ENCODE measurements at places on chromosomes 3 and 15.

DNA sequence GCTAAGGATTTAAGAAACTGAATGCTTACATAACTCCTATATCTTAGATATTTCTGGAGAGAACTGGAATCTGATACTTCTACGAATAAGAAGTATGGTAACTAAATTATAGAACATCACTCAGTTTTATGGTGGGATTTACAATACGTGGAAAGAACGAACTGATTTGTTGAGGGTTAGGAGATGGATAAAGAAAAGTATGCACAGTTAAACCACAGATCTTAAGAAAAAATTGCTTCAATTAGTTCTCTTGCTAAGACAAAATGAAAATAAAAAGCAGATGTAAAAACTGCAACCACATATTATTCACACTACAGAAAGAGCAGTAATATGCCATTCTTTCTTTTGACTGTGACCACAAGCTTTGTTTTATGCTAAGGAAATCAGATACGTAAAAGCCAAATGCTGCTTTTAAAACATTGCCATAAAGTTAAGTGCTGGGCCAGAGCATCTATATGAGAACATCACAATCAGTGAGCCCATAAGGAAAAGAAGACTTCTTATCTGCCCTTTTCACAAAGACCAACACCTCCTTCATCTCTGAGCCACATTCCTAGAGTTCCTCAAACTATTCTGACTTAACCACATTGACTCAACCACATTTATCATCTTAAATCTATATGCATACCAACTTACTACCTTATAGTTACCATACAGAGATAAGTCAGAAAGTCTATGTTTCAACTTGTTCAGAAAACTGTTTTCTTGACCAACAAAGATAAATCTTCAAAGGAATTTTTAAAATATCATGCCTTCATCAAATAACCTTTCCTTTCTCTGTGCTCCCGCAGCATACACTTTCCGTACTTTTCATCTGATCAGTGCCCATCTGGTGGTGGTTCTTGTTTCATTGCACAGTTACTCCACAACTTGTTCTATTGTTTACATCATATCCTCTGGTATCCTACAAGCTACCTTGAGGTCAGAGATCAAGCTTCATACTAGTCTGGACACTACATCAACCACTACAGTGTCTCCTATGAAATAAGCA is 61.7 kb downstream of the FSIP1 start:
- no peak for DNase-seq

GRCh38 chr15:31276596-31277298 is 49.9 kb upstream of the KLF13 start:
- DNase-seq: no peak

DNA sequence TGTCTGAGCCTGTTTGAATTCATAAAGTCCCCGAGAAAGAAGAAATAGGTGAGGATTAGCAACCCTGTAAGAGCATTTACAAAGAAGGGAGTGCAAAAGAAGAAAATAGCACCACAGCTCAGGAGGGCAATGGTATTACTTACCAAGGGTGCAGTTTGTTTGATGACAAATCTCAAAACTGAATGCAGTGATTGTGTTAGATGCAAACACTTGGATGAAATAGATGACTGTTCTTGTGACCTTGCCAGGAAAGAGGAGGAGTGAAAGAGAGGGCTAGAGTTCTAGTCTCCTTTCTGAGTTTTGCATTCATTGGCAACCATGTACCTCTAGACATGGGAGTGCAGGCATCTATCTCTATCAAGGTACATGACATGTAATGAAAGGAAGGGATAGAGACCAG is 1030.8 kb upstream of the CFAP20DC start:
- DNase-seq: no peak

- no peak for DNase-seq
Measured at GRCh38 chr3:13072239-13072599, 1.0 kb downstream of the IQSEC1 start.

DNA sequence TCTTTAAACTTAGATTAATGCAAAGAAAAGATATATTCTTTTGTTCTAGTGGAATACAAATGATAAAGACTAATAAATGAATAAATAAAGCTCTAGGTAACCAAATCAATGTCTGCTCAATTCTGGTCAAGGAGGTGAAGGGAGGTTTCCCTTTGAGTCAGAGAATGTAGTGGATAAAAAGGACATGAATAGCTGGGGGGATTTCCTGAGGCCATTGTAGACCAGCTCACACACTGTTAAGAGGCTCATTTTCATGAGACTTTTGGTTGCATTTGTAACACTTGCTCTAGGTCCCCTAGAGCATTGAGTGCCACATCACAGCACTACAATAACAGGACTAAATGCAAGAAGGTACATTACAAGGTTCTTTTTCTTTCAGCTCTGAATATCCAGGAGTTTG is 170.7 kb downstream of the TIGIT start:
- DNase-seq: no peak

GRCh38 chr15:101651554-101652097 is 555 bp downstream of the TM2D3 start:
- peak; percentile 70 for DNase-seq

GRCh38 chr15:53401503-53401902 is 358.0 kb downstream of the WDR72 start:
- DNase-seq: no peak

GRCh38 chr15:99467853-99468464 is 97.8 kb upstream of the MEF2A start:
- DNase-seq: no peak

DNA sequence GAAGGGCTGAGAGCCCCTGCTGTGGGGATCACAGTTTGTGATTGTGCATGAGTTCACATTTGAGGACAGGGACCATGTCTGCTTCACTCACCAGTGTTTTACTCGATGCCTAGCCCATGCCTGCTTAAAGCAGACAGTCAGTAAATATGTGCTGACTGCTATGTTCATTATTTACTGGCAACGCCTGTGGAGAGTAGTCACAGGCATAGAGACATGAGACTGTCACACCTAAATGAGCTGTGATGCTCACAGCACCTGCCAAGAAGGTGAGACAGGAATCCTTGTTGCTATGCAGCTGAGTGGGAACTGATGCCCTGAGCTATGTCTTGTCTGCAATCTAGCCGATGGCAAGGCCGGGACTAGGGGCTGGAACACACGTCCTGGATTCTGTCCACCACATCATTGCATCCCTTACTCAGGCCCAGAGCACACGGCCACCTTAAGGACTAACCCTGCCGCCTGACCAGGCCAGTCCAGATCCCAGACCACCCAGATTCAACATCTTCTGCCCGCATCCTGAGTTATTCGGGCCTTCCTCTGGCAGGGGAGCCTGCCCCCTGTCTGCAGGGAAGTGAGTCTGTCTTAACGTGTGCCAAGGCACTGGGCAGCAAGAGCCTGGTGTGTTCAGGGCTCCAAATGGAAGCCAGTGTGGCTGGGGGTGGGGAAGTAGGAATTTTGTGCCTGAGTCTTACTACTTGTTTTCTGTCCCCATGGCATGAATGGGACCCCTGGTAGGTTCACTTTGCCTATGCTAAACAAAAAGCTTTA is 44.8 kb downstream of the FGD5 start:
- no peak for DNase-seq

- DNase-seq: no peak
Measured at GRCh38 chr3:133211449-133211848, 173.3 kb downstream of the TMEM108 start.

DNA sequence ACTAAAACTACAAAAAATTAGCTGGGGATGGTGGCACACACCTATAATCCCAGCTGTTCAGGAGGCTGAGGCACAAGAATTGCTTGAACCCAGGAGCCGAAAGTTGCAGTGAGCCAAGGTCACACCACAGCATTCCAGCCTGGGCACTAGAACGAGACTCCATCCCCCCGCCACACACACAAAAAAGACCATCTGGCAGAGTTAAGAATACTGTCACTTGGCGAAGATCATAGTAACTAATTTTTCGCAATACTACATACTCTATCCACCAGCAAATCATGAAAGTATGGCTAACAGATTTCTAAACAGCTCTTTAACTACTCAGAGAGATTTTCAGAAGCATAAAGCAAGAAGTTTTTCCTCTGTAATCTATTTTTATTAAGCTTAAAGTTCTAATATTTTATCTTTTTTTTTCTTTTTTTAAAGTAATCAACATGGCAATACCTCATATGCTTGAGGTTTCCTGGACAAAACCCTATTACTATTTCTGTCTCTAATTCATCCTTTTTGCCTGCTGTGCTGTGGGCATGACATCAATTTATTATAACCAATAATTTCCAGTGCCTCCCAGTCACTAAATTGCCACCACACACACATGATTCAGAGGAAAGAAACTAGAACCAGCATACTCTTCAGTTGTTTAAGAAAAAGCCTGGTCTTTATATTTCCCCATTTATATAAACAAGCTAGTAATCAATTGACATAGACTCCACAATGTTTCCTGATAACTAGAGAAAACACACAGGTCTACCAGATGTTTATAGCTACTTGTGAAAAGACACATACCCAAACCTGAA is 46.9 kb downstream of the CHSY1 start:
- peak; percentile 53 for DNase-seq

- DNase-seq: no peak
Measured at GRCh38 chr3:173992416-173992815, 594.9 kb downstream of the NLGN1 start.

- DNase-seq: no peak
Measured at GRCh38 chr15:76905855-76906254, 715 bp upstream of the SCAPER start.

GRCh38 chr15:66097151-66098021 is 156.2 kb downstream of the MEGF11 start:
- DNase-seq: no peak

DNA sequence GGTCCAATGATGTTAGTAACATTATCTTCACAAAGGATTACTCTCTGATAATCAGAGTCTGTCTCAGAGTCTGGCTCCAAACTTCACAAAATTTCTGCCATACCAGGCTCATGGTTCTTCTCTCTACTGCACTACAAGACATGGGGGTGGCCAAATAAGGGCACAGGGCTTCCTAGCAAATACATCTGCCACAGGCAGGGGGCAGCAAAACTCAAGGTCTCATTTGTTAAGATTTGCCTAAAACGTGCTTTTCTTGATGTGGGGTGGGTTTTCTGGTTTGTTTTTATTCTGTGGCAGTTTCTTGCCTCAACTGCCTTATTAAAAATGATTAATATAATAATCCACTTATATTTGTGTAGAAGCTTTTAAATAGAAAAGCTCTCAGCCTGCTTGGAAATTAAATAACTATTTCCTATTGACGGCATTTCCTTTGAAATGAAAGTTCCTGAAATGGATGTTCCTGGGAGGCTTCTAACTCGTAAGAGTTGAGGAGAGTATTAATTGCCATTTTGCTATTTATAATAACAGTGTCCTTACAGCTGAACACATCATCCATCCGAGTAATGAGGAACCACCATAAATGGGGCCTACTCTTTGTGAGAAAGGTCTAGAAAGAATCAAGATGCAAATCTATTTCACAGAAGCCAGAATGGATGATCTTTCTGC is 53.8 kb downstream of the SST start:
- DNase-seq: no peak

DNA sequence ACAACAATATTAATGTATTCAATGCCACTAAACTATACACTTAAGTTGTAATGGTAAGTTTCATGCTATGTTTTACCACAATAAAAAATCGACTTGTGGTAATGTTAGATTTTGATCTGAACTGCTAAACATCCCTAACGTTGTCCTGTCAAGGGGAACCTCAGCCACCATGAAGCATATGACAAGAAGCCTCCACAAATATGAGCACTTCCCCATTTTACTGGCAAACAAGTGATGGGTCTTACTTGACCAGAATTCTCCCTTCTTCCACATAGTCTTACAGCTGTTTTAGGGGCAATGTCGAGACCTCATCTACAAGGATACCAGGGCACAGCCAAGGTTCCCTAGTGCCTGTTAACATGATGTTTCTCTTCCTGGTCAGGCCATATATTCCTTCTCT is 124.2 kb upstream of the ABI3BP start:
- no peak for DNase-seq

GRCh38 chr3:33717616-33717865 is 513 bp downstream of the CLASP2 start:
- peak; percentile 94 for DNase-seq

DNA sequence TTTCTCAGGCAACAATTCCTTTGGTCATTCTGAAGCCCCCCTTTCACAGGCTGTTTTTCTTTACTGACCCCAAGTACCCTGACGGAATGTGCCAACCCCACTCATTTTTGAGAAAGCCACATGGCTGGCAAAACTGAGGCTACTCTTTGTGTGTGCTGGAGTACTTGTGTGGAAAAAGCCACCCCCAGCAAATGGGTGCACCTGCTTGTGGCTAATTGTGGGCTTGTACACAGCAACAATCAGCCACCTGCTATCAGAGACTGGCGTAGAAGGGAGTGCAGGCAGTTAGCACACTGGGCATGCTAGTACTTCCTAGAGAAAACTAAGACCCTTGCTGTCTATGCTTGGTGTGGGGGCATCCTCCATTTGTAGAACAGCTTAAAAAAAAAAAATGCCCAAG is 110.1 kb upstream of the LMOD3 start:
- DNase-seq: no peak

All from left lung (tissue), 14 donors.